T47D (cell line): ENCODE measurements at places on chromosomes 11 and 22.
A peak's percentile ranks its signal among the peaks of the same experiment; 100 is the strongest.

DNA sequence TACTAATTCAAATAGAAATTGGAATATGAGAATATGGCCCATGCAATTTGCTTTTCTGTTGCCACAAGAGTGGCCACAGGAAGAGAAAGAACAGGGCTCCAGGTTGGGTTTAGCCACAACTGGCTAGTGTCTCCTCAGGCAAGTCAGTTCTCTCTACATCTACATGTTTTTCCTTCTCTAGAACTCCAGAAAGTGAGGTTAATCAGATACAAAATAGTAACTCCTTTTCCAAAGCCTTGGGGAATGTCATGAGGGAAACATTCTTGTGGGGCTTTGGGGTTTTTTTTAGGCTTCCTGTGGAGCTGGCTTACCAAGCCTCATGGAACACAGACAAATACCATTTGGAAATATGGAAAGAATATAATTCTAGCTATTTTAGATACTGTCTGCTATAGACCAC lies 161.6 kb downstream of the NAV2 start:
- DNase-seq: no peak

- peak; percentile 38 for DNase-seq
Measured at GRCh38 chr11:70496591-70497535, 98.5 kb downstream of the CTTN start.

DNA sequence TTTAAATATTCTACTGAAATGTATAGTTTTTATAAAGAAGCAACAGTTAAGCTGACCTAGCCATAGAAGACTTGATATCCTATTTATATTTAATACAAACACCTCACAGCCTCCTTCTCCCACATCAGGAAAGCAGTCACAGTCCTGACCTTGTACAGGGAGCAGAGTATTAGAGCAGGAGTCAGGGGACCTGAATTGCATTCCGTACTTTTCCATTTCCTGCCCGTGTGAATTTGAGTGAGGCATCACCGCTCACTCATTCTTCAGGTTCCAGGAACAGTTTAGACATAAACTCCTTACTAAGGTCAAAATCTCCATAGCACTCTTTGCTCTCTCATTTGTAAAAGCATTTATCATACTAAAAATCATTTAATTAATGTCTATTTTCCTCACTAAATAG lies 482.5 kb upstream of the FAT3 start:
- DNase-seq: no peak

- DNase-seq: no peak
Measured at GRCh38 chr11:116881143-116881542, 43.7 kb upstream of the APOA1 start.

DNA sequence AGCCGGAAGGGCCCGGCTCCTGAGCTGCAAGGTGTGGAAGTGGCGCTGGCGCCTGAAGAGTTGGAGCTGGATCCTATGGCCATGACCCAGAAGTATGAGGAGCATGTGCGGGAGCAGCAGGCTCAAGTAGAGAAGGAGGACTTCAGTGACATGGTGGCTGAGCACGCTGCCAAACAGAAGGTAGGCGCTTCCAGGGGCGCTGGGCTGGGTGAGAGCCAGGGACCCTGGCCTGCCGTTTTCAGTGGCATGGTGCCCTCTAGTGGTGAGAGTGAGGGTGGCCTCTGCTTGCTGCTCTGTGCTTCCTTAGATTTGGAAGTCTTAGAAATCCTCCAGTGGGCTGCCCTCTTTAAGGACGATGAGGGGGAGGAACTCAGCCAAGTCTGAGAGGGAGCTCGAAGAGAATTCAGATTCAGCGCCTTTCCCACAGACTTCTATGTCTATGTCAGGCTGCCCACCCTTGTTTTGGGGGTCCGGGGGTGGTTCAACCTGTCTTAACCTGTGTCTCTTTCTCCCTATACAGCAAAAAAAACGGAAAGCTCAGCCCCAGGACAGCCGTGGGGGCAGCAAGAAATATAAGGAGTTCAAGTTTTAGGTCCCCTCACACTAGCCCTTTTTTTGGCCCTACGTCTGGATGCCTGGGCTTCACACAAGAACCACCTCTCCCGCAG lies 1.8 kb upstream of the PACS1 start:
- no peak for DNase-seq
